ENCODE measurements at places on chromosomes 6 and 20.

GRCh38 chr20:34736106-34736735 is 32.1 kb downstream of the TP53INP2 start:
- DNase-seq, result no peak

GRCh38 chr6:96795481-96795880 is 41.8 kb downstream of the GPR63 start:
- no peak for DNase-seq

DNA sequence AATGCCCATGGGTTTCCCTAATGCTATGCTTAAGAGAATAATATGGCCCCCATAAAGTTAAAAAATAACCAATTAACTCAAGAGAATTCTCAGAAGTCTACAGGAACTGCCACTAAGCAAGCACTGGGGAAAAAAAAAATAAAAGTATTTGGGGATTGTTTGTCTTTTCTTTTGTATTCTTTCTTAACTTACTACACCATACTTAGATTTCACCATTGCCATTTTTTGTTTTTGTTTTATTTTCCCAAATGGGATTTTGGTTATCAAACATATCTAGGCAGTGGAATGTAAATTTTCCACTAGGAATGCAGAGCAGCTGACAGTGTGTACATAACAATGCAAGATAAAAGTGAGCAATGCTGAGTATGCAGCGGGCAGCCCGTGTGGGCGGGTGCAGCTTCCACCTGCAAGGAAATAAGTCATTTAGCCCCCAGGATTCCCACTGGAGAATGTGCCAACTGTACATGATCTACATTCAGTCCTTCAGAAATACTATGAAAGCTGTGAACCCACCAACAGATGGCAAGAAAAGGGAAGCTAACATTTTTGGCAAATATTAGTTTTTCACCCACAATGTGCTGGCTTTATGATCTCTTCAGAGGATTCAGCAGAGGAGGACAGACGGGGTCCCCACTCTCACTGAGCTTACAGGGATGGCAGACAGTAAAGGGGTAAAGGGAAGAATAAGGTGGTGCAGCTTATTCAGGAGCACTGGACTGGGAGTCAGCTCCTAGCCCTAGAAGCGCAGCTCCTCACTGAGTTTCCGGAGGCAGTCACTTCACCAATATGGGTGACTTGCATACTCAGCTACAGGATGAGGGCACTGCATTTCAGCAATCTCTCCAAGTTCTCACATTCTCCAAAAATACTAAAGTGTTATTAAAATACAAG is 44.4 kb downstream of the DCDC2 start:
- no peak for DNase-seq

DNA sequence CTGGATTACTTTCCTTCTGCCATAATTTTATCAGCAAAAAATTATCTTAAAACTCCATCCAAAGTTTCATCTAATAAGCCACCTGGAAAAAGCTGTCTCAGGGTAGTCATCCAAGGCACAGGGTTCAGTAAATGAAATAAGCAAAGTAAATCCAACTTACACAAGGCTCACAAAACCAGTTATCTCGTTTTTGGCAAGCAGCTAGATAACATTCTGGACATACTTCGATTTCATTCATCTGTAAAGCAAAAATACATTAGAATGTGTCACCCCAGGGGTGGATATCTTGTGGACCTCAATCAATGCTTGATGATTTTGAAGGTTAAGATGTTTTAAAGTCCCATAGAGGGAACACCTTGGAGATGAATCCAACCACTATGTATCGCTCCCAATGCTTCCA is 73.1 kb downstream of the ZMYND8 start:
- no peak for DNase-seq

GRCh38 chr6:166488076-166488685 is 98.3 kb downstream of the RAMACL start:
- peak; percentile 76 for DNase-seq

DNA sequence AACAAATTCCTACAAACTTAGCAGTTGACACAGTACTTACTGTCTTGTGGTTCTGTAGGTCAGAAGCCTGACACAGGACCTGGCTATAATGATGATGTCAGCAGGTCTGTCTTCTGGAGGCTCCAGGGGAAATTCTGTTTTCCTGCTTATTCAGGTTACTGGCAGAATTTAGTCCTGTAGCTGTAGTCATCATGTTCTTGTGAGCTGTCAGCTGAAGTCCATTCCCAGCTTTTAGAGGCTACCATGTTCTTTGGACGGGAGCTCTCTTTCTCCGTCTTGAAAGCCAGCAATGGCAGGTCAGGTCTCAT is 99.2 kb downstream of the HIVEP1 start:
- DNase-seq, result no peak

GRCh38 chr6:52815167-52816092 is 11.8 kb upstream of the GSTA1 start:
- DNase-seq, result peak; percentile 37

DNA sequence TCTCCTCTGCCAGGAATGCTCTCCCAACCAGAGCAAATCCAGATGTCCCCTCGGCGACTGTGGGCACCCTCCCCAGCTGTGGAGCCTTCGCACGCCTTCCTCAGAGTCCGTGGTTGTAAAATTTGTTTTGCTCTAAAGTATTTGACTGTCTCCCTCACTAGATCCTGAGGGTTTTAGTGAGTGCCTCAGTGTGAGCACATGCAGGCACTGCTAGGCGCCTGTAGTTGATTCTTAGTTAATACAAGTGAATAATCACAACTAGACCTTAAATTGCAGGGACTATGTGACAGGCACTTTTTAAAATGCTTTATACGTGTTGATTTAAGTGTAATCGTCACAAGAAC is 680 bp upstream of the MTCH1 start:
- no peak for DNase-seq

DNA sequence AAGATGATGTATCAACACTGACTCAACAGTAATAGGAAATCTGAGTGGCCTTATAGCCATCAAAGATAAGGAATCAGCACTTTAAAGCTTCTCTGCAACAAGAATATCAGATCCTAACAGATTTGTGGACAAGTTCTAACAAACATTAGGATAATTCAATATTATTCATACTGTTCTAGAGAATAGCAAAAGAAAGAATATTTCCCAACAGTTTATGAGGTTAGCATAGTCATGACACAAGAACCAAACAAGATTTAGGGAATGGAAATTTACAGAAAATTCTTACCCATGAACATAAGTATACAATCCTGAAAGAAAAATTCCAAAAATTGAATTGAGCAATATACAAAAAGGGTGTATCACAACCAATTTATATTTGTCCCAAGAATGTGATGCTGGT is 64.3 kb upstream of the BTBD3 start:
- no peak for DNase-seq

GRCh38 chr20:31923388-31924331 is 28.2 kb downstream of the PDRG1 start:
- no peak for DNase-seq

DNA sequence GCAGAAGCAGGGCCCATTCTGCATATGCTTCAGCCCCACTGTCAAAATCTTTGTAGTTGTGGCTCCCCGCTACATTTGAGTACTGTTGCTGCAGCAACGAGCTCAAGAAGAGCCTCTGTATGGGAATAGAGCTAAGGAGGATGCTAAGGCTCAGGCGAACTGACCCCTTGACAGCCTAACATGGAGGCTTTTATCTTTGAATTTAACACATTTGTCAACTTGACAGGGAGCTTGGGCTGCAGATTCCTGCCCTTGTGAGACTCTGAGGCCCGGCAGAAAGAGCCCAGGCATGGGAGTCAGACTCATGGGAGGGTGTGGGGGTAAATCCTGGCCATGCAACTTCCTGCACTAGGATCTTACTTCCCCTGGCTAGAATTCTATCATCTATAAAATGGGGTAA is 278.7 kb upstream of the CITED2 start:
- DNase-seq, result no peak

GRCh38 chr6:151493161-151493803 is 535 bp upstream of the CCDC170 start:
- no peak for DNase-seq

DNA sequence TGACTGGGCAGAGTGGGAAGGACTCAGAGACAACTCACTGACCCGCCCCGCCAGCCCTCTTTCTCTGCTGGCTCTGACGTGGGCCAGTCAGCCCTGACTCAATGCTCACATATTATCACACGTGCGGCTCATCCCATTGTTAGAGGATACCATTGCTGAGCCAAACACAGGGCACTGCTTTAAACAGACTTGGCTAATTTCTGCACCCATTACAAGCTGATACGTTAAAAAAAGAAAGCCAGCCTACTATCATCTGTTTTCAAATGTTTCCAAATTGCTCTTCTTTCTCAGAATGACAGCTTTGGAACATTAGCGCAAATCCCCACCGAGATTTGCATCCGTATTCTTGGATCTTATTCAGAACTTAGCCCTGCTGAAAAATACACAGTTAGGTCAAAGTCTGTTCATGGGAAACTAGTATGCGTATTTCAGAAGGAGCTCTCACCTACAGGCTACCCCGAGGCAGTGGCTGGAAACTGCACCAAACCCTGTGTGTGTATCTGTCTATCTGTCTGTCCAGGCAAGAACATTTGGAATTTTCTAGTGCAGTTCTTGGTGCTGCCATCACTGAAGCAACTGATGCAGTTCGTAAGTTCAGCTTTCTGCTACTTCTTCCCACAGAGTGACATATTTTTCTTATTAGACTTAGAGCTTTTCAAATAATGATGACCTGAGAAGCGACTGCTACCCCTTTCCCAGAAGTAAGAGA is 32.8 kb downstream of the RAMACL start:
- no peak for DNase-seq

- peak; percentile 36 for DNase-seq
Measured at GRCh38 chr6:87393026-87393622, 14.6 kb upstream of the CFAP206 start.

- no peak for DNase-seq
Measured at GRCh38 chr6:69894578-69895347, 28.4 kb downstream of the COL19A1 start.

GRCh38 chr6:35360349-35361138 is 18.2 kb downstream of the PPARD start:
- DNase-seq, result no peak

DNA sequence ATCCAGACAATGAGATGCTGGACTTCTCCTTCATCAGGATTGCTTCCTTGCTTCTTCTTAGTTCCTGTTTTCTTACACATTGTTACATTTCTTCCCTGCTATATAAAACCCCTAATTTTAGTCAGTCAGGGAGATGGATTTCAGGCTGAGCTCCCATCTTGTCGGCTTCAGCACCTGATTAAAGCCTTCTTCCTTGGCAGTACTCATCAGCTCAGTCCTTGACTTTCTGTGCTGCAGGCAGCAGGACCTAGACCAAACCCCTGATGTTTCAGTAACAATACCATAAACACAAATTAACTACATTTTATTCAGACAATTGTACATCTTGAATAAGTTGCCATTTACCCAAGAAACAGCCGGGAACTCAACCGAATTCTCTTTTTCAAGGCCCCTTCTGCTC is 156.4 kb upstream of the RREB1 start:
- no peak for DNase-seq

GRCh38 chr6:154887051-154887450 is 108.1 kb upstream of the TIAM2 start:
- DNase-seq, result no peak
